Activated CD8-positive, alpha-beta memory T cell treated with anti-CD3 and anti-CD28 coated beads, Interleukin-2, amount 50 U/mL, for 48 hours (primary cell): ENCODE measurements at places on chromosomes 2 and 18.

- DNase-seq, result no peak
Measured at GRCh38 chr18:46474487-46475389, 182.3 kb downstream of the LOXHD1 start.

GRCh38 chr2:74267068-74267467, 68.7 kb downstream of the MTHFD2 start:
- no peak for DNase-seq

- no peak for DNase-seq
Measured at GRCh38 chr2:160252278-160252887, 52.3 kb upstream of the ITGB6 start.

DNA sequence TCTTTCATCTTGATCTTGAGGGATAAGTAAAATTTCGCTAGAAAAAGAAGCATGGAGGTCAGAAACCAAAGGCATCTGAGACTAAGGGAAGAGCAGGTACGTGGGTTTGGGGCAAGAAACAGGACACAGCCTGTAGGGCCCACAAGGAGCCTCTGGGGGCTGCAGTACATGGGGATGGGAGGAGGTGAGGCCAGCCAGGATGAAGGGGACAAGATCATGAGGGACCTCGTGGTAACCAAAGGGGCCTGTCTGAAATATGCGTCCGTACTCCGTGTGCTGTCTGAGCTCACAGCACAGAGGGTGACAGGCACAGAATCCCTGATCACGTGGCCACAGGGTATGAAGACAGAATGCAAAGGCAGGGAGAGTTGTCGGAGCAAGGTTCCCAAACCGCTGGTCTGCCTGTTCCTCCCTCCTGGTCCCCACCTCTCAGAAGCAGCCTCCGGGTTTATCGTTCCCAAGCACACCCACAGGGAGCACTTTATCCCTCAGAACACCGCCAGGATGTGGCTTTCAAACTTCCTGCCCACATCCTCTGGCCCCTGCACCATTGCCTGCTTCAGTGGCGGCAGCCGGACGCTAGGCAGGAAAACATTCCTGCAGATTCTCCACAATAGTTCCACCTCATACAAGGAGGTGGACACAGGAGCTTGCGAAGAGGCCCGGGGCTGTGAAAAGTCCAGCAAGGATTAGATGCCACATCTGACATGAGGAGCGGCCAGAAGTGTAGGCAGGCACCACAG, 12.0 kb downstream of the TMEM163 start:
- DNase-seq, result no peak

DNA sequence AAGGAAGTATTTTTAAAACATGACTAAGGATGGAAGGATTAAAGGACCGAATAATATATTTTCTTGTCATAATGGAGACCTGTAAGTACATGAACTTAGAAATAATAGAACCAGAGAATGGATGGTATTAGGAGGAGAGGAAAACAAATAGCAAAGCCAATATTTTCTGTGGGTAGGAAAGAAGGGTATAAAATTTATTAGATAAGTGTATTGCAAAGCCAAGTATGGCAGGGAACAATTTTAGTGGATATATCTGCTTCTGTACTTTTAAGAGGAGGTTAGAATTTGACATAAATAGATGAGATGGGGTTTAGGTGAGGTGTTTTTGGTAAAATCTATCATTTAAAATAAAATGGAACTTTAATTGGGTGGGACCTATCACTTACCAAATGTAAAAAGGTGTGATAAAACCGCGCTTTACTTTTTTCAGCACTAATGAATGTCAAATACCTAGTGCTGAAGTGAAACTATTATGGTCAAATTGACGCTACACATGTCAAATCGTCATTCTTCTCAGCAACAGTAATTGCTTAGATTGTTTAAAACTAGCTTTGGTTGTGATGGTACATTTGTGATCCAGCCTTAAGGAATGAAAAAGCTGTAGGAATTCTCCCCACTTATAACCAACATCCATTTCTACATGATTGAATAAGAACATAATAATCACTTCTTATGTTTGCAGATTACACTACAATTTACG, 78.1 kb upstream of the ZEB2 start:
- no peak for DNase-seq
